Iris pigment epithelial cell (primary cell): ENCODE measurements at places on chromosomes 3 and 15.

- DNase-seq: no peak
These were observed 87.5 kb upstream of the PRR20G start for GRCh38 chr3:127375151-127375930.

DNA sequence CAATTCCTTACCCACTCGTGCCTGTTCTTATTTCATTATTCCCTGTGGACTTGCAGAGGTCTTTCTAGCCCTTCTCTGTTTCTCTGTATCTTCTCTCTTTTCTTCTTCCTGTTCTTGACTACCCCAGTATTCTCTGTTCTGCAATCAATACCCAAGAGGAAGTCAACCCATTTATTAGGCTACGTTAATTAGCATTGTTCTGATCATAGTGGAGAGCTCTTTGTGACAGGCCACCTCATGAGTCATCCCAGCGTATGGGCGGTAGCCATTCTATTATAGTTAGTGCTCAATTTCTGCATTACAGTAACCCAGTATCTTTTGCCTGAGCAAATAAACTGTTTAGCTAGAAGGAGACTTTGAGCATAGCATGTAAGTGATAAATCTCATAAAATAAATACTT is 259.5 kb upstream of the GRM7 start:
- no peak for DNase-seq

GRCh38 chr3:68984011-68984530 is 29.4 kb downstream of the EOGT start:
- no peak for DNase-seq

DNA sequence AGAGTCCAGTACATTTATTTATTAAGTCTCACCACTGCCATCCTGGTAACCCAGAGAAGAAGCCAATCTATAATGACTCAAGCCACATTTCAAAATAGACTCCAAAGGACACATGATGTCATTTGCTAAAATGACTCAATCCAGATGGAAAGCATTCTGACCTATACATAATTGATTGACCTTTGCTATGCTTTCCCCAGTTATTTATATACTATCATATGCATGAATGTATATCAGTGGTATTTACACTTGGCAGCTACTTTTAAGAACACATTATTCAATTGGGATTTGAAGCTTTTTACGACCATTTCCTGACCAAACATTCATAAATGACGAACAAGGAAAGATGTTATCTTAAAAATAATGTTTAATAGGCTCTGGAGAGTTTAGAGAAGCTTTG is 297.2 kb downstream of the FHIT start:
- no peak for DNase-seq

DNA sequence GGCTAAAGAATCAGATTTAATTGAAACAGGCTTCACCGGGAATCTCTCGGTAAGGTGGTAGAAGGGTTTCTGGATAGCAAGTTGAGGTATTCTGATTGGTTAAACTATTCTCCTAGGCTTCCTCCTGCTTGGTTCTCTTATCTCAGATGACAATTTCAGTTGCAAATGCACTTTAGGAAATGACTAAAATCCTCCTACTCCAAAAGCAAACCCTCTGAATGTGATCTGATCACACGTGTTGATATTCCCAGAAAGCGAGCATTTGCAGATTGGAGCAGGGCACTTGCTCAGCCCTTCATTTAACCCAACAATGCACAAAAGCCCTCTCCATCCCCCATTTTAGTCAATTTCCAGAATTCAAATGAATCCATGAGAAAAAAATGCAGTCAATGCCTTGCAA is 55.6 kb upstream of the ICE2 start:
- no peak for DNase-seq

DNA sequence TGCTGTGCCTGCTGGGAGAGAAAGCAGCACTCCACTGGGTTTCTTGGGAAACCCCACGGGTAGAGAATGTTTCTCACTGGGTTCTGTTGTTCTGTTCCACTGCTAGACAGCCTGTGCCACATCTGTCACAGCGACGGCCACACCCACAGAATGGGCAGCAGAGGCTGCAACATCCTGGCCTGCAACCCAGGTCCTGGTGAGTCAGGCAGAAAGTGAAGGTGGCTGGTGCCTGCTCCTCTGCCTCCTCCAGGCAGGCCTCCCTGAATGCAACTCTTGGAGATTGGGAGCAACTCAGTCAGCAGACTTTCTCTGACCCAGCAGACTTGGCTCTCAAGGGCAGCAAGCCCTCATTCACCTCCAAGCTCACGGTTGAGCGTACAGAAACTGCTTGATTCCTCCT is 13.0 kb downstream of the C3orf18 start:
- no peak for DNase-seq

GRCh38 chr3:124935794-124936542 is 1.4 kb upstream of the MUC13 start:
- DNase-seq: no peak

- DNase-seq: no peak
These were observed 353.3 kb upstream of the SUCLG2 start for GRCh38 chr3:68007621-68008226.

DNA sequence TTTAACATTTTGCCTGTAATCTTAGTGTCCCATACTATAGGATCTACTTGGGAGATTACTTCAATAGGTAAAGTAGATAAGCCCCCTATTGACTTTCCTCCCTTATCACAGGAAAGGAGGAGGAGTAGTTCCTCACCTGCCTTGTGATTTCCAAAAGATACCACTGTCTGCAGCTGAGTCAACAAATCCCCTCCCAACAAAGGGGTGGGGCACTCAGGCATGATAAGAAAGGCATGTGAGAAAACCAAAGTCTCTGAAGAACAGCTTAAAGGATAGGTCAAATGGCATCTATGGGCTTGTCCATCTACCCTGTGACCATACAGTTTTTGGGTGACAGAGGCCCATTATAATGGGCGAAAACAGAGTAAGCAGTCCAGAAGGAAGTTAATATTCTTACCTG is 71.3 kb upstream of the WNT7A start:
- DNase-seq: no peak

DNA sequence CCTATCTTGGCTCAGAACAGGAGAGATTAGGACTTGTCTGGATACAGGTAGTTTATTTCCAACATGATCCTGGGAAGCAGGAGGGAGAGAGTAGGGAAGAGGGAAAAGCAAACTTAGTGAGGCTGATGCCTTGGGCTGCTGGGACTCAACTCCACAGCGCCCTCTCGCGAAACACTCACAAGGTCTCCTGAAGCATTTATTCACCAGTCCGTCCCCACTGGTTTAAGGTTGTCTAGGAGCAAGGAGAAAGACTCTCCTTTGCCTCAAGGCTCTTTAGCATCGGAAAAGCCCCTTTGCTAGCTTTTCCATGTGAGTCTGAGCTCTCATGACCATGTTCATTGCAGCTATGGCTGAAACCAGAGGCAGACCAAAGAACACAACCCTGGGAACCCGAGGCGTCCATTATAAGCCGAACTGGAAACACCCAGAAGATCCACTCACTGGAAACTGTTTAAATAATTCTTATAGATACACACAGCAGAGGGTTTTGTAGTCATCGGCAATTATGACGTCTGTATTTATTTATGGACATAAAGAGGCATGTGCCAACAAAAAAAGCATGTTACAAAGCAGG is 244.5 kb downstream of the CD47 start:
- peak; percentile 70 for DNase-seq

- no peak for DNase-seq
These were observed 60.9 kb downstream of the SLC9C1 start for GRCh38 chr3:112233083-112233482.

DNA sequence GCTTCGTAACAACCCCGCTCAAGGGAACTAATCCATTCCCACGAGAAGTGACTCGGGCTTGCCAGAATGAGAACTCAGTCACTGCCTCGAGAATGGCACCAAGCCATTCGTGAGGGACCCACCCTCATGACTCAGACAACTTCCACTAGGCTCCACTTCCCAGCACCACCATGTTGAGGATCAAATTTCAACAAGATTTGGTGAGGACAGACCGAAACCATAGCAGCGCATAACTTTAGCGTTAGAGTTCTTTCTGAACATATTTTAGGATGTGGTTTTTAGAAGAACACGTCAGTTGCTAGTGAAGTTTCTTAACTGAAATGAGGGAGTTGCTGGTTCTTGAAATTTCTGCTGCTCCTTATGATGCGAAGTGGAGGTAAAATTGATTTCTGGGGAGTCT is 13.5 kb downstream of the PTPRG start:
- peak; percentile 100 for DNase-seq

DNA sequence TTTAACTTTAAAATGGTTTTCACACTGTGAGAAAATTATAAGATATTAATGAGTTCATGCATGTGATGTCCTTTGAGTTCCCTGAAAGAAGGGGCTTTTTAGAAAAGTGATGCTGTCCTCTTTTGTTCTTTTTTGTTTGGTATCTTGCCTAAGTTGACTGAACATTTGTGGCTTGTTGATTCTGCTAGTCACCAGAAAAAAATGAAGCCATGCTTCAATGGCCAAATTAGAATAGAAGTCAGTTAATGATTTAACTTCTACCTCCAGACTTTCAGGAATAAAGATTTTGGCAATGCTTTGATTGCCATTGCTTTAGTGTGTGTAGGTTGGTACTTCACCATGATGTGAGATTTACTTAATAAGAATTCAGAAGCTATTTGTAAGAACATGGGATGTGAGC is 260.6 kb upstream of the NECTIN3 start:
- peak; percentile 38 for DNase-seq

GRCh38 chr15:56295433-56295832 is 51.8 kb upstream of the RFX7 start:
- DNase-seq: no peak

GRCh38 chr15:77625376-77625775 is 7.3 kb downstream of the LINGO1 start:
- no peak for DNase-seq

GRCh38 chr3:11464356-11464755 is 179.4 kb downstream of the VGLL4 start:
- no peak for DNase-seq

DNA sequence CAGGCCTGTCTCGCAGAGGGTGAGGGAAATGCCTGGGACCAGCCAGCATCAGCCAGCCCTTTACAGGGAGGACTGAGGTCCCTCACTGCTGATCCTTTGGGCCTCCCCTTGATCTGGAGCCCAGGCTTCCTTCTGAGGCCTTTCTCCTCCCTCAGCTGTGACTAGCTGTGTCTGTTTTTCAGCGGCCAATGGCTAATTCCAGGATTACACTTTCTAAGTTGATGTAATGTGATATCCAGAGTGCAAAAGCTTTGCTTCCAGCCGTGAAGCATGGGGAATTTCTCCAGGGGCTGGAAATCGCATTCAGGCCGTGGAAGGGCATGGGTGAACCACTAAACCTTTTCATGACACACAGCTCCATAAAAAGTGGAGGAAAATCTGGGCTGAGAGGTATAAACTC is 157.6 kb downstream of the SHQ1 start:
- peak; percentile 16 for DNase-seq

GRCh38 chr15:35271371-35272043 is 186.4 kb upstream of the NANOGP8 start:
- DNase-seq: peak; percentile 79

DNA sequence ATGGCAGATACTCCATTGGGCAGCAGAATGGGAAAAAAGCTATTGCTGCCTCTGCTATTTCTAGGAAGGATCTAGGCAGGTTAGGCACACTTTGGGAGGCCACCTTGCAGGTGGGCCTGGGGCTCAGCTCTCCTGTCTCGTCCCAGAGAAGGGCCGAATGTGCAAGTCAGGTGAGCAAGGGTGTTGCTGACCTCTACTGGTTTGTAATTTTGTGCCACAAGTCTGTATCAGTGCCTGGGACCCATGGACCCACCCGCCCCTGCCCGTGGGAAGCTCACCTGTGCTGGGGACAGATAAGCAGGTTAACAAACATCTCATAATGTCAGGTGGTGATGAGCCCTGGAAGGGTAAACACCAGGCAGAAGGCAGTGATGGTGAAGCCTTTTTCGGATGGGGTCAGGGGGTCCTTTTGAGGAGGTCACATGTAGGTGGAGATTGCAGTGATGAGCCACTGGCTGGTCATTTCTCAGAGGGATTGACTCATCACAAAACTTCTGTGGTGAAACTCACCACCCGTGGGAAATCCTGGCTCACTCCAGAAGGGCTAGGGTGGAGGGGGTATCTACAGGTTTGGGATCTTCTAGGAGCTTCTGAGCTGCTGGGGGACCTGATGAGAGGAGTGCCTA is 161.3 kb downstream of the KLF13 start:
- DNase-seq: peak; percentile 12
